ENCODE measurements at places on chromosomes 7 and 10.

DNA sequence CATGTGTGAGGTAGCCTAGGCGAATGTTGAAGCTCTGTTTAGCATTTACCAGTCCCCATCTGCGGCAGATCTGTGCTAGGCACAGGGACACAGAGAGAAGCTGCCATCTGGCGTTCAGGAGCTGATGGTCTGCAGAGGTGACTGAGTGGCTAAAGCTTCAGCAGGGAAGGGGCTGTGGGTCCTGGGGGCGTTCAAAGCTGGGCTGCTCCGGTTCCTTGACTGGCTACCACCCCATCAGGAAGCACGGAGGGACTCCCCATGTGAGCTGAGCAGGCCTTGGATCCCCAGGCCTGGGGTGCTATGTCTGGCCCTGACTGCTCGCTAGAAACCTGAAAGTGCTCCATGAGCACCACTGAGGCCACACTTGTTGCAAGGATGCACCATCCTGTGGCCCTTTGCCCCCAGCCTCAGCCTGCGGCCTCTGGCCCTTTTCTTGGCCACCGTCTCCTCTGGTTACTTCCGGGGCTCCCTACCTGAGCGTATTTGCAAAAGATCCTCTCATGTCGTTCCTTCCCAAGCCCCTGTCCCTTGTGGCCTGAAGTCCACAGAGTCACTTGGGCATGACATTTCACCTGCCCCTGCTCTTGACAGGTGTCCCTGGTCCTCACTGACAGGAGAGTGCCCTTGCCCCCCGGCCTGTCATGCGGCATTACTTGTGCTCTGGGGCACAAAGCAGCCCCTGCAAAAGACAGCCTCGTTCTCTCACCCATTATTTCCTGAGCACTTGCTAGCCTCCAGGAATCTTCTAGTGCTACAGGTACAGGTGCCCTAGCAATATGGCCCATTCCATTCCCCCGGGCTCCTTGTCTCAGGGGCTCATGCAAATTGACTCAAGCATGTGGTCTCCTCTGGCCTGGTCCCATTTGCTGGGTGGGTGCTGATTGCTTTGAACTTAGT is 108.1 kb downstream of the GLRX3 start:
- DNase-seq = no peak

DNA sequence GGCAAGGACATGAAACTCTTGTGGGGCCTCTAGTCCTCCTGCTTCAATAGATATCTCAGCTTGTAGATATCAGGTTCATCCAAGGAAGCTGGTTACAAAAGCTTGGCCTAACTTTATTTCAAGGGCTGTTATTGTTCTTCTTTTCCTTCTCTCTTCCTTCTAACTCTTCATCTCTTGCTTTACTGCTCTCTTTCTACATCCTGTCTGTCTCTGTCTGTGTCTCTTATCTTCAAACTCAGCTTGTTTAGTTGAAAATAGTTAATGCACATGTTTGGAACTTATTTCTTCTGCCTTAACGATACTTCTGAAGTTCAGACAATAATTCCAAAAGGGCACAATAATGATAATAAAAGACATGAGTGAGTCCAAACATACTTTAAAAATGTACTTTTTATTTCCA is 393.9 kb downstream of the NXPH1 start:
- DNase-seq = no peak

DNA sequence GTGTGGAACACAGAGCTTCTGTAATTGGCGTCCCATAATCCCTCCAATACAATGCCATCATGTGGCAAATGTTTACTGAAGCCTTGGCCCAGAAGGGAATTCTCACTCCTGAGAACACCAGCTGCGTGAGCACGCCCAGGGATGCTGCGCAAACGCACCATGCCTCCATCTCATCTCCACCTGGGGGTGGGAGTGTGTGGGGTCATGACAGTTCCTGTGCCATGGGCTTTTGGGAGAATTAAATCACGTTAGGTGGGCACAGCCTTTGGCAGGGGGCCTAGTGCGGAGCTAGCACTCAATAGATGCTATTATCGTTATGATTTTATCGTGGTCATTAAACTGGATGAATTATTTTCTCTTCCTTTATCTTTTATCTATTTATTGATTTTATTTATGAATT is 15.8 kb downstream of the WDFY4 start:
- no peak for DNase-seq

DNA sequence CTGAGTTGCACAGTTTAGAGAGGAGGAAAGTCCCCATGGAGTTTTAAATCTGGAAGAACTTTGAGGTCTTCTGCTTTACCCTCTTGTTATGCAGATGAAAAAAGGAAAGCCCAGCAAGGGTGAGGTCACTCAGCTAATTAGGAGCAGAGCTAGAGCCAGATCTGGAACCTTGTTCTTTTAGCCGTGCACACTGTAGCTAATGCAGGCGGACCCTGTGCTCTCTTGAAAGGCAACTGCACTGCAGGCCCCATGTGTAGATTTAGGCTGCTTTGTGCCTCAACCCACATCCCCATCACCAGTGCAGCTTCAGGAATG is 63.4 kb downstream of the SYPL1 start:
- no peak for DNase-seq

Measured in activated CD4-positive, alpha-beta T cell treated with anti-CD3 and anti-CD28 coated beads, Interleukin-2, amount 50 U/mL, for 1 hour (primary cell).